ENCODE measurements at places on chromosomes 6 and 20. TPM values are rescaled to one million over a fixed set of nuclear protein-coding genes. Genes with fewer than 3 reads are reported as not detected.

NRN1 gene
- not detected for polyA plus RNA-seq

GRCh38 chr6:152983637-152984512 lies 1.0 kb upstream of the FBXO5 start:
- peak; percentile 84 for DNase-seq

CALHM4 gene
- polyA plus RNA-seq, result not detected

GRCh38 chr20:23200914-23201313 lies 114.8 kb upstream of the CD93 start:
- no peak for DNase-seq
